ENCODE measurements at places on chromosomes 12 and 14.

DNA sequence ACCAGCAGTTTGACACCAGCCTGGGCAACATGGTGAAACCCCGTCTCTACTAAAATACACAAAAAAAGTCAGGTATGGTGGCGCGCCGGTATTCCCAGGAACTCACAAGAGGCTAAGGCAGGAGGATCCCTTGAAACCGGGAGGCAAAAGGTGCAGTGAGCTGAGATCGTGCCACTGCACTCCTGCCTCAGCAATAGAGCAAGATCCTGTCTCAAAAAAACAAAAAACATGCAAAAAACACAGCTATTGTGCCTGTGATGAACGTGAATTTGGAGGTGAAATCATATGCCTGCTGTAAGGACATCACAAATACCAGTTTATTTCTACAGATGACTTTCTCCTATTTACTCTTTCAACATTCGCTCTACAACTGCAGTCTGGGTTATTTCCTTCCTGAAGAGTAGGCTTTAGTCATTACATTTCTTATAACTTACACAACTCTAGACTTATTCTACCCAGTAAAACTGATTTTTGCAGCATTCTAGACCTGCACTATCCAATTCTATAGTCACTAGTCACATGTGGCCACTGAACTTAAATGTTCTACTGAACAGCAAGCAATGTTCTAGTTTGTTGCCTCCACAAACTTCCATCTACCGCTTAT is 48.3 kb downstream of the HNRNPC start:
- no peak for DNase-seq

DNA sequence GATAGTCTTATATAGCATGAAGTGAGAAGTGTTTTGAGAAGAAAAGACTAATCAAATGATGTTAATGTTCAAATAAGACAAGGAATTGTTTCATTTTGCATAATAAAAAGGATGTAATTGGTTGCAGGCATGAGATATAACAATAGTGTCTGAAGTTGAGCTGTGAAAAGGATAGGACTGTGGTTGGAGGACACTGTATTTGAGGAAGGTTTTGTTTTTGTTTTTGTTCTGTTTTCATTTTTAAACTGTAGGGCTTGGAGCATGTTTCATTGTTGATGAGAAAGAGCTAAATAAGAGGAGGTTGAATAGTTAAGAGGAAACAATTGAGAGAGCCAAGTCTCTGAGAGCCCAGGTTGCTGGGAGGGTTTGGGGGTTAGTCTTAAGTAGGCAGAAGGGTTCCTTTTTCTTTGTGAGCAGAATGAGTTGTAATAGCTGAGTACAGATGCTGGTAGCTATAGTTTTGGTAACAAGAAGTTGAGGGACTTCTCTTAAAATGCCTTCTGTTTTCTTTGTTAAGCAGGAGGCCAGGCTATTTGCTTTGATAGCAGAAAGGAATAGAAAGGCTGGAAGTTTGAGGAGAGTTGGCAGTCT is 58.4 kb downstream of the CCDC91 start:
- DNase-seq: no peak

DNA sequence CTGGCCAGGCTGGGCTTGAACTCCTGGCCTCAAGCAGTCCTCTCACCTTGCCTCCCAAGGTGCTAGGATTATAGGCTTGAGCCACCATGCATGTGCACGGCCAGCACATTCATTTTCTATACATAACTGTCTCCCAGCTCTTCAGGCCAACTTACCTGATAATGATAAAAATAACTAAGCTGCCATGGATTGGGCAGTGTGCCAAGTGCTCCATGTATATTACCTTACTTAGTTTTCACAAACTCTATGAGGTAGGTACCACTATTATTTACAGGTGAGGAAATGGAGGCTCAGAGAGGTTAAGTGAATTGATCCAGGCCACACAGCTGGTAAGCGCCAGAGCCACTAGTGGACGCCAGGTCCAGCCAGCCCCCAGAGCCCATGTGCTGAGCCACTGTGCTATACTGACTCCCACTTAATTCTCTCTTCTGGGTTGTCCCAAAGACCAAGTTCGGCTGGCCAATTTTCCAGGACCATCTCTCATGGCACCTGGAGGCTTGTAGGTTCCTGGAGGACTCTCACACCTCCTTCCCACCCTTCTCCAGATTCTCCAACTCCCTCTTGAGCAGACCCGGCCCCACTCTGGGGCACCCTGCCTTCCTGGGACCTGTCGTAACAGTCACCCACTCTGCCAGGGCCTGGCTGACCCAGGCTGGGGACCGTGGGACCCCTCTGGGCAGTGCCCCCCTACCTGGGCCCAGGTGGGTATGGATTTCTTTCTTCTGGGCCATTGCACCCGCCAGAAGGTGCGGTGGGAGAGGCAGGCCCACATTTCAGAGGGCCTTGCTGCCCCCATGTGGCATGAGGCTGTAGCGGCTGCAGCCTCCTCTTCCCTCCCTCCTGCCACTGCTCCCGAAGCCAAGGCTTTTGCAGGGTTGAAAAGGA is 30.2 kb upstream of the CIPC start:
- DNase-seq: peak; percentile 74

DNA sequence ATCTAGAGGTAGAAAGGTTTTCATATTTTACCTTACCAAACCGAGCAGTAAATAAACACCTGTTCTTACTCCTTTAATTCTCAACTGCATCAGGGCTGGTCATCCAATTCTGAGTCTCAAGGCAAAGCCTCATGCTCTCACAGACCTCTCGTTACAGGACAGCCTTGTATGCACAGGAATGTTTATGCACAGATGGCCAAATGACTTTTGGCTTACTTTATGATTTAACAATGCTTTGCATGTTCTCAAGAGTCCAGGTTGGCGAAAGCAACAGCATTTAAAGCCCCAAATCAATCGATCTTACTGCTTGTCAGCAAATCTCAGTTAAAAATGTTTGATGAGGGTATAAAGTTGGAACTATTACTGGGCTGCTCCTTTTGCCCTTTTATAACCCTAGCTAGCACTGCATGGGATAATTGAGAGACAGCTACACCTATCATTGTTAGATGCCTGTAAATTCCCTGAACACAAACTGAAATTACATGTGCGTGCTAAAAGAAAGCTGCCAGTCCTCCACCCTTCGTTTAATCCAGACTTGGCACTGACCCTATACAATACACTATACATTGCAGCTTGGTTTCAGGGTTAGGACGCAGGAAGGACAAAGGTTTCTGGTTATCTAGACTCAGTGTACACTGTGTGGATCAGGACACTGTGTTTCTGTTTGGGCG is 63.6 kb downstream of the TMCC3 start:
- DNase-seq: no peak

DNA sequence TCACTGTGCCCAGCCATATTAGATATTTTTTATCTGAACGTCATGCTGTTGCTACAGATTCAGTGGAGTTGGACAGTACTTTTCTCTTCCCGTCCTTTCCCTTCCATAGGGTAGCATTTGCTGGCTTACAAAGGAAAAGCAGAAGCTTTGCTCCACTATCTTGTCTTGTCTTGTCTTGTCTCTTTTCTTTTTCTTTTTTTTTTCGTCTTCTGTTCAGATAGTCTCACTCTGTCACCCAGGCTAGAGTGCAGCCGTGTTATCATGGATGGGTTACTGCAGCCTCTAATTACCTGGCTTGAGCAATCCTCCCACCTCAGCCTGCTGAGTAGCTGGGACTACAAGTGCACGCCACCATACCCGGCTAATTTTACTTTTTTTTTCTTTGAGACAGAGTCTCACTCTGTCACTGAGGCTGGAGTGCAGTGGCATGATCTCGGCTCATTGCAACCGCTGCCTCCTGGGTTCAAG is 21.1 kb downstream of the OR10G3 start:
- no peak for DNase-seq

DNA sequence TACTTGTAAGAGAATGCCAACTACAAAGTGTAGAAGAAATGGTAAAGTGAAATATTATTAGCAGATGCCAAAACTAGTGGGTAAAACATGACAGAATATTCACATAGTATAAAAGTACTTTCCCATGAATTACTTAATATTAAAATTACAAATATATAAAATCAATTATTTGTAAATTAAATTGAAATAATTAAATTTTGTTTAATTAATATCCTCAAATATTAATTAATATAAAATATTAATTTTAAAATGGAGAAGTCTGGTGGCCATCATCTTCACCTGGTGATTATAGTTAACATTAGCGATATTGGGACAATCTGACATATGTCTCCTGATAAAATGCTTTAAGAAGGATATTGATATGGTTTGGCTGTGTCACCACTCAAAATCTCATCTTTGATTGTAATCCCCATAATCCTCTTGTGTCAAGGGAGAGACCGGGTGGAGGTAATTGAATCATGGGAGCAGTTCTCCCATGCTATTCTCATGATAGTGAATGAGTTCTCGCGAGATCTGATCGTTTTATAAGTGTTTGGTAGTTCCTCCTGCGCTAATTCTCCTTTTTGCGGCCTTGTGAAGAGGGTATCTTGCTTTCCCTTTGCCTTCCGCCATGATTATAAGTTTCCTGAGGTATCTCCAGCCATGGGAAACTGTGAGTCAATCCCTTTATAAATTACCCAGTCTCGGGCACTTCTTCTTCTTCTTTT is 55.0 kb upstream of the SGPP1 start:
- no peak for DNase-seq

- DNase-seq: no peak
Measured at GRCh38 chr12:65415826-65416225, 137.3 kb downstream of the MSRB3 start.

- no peak for DNase-seq
Measured at GRCh38 chr12:3593906-3594483, 103.0 kb downstream of the PRMT8 start.

DNA sequence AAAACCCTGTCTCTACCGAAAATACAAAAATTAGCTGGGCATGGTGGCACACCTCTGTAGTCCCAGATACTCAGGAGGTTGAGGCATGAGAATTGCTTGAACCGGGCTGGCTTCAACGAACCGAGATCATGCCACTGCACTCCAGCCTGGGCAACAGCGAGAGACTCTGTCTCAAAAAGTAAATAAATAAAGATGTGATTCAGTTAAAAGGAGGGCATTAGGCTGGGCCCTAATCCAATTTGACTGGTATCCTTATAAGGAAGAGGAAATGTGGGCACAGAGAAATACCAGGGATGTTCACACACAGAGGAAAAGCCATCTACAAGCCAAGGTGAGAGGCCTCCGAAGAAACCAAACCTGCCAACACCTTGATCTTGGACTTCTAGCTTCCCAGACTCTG is 10.1 kb upstream of the DCAF4 start:
- DNase-seq: no peak

DNA sequence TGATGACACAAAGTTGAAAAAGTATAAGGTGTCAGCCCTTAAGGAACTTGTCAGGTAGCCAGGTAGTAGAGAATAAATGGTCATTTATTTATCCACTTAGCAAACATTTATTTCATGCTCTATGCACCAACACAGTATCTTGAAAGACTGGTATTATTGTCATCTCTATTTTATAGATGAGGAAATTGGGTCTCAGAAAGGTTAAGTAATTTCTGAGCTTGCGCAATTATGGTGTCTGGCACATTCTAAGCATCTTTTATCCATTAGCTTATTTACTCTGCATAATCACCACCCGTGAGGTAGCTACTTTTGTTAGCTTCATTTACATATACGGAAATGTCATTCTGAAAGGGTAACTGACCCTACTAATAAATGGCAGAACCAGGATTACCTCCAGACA is 2.5 kb upstream of the UTP20 start:
- DNase-seq: peak; percentile 31

GRCh38 chr12:65510584-65511050 is 232.1 kb downstream of the MSRB3 start:
- DNase-seq: no peak

- DNase-seq: peak; percentile 89
Measured at GRCh38 chr14:102795060-102795925, 18.0 kb downstream of the TRAF3 start.

- no peak for DNase-seq
Measured at GRCh38 chr12:96120359-96121100, 73.6 kb upstream of the ELK3 start.

GRCh38 chr12:109925185-109925840 is 25.2 kb downstream of the TCHP start:
- no peak for DNase-seq

- no peak for DNase-seq
Measured at GRCh38 chr12:25699454-25699853, 146.4 kb upstream of the LMNTD1 start.

DNA sequence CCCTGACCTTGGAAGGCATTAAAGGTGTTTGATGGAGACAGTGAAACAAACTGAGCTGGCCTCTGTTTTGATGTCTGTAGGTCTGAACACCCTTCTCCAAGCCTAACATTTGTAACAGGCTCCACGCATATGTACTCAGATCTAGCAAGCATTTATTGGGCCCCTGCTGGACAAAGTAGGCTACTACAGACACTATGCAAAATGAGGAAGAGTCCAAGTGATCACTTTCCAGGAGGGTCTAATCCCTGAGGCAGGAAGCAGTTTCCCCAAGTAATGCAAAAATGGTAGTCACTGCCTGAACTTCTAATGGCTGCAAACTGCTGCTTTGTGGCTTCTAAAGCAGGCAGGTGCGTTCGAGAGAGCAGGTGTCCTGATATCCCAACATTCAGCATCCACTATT is 405.8 kb downstream of the MED13L start:
- DNase-seq: no peak

DNA sequence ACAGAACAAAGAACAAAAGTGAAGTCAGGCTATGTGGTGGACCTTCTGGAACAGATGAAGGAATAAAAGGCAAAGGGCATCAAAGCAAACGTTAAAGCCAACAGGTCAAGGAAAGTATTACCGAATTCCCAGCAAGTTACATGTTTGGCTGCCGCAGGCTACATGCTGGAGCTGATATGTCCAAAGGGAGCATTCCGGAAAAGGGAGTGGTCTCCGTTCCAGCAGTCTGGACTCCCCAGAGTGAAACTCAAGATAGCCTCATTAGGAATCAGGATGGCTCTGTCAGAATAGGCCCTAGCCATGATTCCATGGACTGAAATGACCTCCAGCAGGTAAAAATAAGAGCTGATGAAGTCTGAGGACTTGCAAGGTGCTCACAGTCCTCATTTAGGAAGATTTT is 379.8 kb upstream of the PRICKLE1 start:
- DNase-seq: no peak

DNA sequence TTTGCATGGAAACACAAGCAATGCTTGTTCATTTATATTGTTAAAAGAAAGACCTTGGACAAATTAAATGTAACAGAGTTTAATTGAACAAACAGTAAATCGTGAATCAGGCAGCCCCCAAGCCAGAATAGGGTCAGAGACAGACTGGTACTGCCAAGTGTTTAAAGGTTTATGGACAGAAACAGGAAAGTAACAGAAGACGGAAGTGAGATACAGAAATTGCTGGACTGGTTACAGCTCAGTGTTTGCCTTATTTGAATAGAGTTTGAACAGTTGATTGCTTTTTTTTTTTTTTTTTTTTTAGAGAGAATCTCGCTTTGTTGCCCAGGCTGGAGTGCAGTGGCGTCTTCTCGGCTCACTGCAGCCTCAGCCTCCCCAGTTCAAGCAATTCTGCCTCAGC is 50.3 kb downstream of the DAO start:
- DNase-seq: no peak

DNA sequence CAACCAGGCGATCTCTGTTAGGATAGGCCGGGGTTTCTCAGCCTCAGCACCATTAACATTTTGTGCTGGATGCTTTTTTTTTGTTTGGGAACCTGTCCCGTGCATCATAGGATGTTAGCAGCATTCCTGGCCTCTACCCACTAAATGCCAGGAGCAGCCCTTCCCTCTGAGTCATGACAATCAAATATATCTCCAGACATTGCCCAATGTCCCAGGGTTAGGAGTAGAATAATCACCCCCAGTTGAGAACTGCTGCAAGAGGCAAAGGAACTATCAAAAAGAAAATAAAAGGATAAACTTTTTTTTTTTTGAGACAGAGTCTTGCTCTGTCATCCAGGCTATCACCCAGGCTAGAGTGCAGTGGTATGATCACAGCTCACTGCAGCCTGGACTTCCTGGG is 76.0 kb downstream of the ACACB start:
- no peak for DNase-seq
